ENCODE measurements at places on chromosomes 12 and 14. TPM values are rescaled to one million over a fixed set of nuclear protein-coding genes. Genes with fewer than 3 reads are reported as not detected.

- no peak for DNase-seq
Observed at GRCh38 chr12:81176796-81177195, 98.9 kb downstream of the ACSS3 start.

- DNase-seq, result no peak
Observed at GRCh38 chr12:81596558-81596957, 162.6 kb downstream of the PPFIA2 start.

DNA sequence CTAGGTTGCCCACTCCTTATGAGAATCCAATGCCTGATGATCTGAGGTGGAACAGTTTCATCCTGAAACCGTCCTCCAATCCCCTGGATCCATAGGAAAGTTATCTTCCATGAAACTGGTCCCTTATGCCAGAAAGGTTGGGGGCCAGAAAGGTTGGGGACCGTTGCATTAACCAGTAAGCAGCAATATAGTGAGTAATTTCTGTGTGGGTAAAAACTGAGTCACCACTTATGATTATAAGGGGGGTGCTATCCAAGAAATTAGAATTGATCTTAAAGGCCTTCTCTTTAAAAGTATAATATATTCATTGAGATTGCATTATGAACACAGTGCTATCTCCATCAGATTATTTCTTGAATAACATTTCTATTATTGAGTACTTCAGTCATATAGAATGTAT lies 97.2 kb downstream of the PCNX1 start:
- DNase-seq, result no peak

DNA sequence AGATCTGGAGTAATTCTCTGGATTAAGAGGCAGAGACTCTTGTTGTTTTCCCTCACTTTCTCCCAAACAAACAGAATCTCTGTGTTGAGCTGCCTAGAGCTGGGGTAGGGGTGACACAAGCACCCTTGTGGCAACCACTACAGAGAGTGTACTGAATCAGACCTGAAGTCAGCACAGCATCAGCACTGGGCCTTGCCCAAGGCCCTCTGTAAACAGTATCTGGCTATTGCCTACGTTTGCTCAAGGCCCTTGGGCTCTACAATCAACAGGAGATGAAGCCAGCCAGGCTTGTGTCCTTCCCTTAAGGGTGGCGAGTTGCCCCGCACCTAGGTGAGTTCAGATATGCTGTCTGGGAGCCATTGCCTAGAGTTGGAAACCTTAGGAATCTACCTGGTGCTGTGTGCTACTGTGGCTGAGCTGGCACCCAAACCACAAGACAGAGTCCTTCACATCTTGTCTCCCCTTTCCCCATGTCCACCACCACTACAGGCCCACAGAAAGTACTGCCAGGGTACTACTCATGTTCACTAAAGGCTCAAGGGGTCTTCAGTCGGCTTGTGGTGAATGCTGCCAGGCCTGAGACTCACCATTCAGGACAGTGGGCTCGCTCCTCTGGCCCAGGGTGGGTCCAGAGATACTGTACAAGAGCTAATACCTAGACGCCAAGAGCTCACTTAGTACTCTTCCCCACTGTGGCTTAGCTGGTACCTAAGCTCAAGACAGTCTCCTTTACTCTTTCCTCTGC lies 206.8 kb downstream of the SYNE2 start:
- DNase-seq, result no peak

The PCNX4 gene
- total RNA-seq, result 46.1 TPM
